CD8-positive, alpha-beta memory T cell (primary cell): ENCODE measurements at places on chromosomes 12 and 14. TPM values are rescaled to one million over a fixed set of nuclear protein-coding genes. Genes with fewer than 3 reads are reported as not detected.

DNA sequence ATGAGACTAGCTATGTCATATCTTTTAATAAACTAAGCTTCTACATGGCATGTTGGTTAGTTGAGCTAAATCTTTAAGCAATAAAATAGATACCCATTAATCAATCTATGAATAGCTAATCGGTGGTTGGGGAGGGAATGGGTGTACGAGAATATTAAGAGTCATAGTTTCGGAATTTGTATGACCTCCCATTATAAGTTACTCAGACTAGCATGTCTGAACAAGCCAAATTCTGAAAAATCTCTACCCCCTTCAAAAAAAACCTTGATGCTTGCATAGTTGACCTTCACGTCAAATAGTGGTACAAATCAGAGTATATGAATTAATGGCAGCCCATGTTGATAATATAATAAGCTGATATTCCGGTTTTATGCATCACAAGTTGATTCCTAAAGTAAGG is 60.0 kb downstream of the PLEKHG7 start:
- no peak for DNase-seq

- no peak for DNase-seq
These were observed 345.8 kb downstream of the CCDC91 start for GRCh38 chr12:28536088-28536487.

GRCh38 chr12:116597886-116598285 is 38.7 kb downstream of the MAP1LC3B2 start:
- DNase-seq, result no peak

GRCh38 chr12:44616402-44616801 is 259.7 kb downstream of the NELL2 start:
- DNase-seq, result no peak

DNA sequence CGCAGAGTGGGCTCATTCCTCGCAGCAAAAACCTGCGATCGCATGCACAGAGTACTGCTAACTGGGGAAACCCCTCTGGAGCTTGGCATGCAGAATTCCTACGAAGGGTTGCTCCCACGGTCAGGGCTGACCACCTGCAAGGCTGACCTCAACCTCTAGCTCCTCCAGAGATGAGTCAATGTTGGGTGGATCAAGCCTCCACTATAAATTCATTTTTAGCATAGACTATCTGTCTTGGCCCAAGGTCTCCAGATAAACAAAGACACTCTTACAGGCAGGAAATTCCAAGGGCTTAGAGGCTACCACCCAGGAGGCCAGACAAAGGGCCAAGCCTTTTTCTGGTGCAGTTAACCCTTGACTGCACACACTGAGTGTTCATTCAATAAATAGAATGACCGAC is 296.5 kb downstream of the TMEM132D start:
- DNase-seq, result no peak

DNA sequence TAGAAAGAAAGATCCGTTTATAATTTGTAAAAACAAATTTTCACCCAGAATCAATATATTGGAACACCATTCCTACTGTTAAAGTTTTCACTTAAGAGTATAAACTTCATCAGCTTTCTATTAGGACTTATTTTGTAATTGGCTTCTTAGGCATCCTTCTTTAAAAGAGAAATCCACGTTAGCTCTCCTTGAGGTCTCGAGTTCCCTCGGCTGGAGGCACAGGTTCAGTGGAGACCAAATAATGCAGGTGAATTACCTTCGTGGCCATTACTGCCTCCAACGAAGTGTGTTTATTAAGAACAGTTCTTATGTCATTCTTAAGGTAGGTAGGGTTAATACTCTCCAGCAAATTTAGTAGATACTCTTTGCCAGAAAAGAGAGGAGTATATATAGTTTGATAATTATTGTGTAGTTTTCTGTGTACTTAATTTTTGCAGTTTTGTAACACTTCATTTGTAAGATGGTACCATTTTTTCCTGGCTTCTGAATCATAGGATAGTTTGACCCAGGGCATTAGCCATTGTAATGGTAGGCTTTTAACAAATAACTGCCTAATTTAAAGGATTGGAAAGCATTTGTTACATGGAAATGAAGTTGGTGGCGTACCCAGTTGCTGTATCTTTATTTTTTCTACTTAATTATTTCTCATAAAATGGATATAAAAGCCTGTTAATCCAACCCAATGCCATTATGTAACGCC is 2.2 kb downstream of the CALM1 start:
- DNase-seq, result no peak

- no peak for DNase-seq
These were observed 155.4 kb downstream of the C12orf75 start for GRCh38 chr12:105485921-105486320.

DNA sequence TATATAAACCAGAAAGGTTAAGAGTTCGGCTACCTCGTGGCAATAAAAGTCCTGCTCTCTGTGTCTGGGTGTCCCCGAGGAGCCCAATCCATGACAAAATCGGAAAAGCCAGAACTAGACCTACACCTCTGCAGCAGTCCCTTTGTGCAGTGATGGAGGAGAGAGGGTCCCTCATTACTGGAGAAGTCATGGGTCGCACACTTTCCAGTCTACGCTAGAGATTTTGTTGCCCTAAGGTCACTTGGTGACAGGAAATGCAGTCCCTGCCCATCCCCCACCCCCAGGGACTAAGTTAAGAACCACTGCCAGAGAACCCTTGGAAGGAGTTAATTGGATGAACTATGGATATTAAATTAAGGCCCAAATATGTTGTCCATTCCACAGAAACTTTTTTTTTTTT is 104.4 kb upstream of the ATF7IP start:
- no peak for DNase-seq

DNA sequence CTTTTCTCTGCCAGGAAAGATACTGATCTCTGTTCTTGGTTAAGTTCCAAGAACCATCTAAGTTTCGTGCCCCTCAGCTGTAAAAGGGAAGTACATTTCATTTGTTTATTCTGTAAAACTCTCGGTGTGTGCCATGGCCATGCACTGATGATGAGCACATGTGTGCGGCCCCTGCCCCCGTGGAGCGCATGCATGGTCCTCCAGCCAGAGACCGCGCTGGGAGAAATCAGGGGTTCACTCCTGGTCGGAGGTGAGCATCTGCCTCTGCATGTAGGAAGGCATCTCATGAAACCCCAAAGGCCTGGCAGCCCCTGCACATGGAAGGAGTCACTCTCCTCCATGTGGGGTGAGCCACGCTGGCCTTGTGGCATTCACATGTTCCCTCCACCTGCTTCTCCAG is 102.5 kb upstream of the RTL1 start:
- no peak for DNase-seq

- DNase-seq, result no peak
These were observed 282.8 kb downstream of the EGLN3 start for GRCh38 chr14:33668066-33668465.

GRCh38 chr12:89208661-89209096 is 143.6 kb downstream of the DUSP6 start:
- no peak for DNase-seq

DNA sequence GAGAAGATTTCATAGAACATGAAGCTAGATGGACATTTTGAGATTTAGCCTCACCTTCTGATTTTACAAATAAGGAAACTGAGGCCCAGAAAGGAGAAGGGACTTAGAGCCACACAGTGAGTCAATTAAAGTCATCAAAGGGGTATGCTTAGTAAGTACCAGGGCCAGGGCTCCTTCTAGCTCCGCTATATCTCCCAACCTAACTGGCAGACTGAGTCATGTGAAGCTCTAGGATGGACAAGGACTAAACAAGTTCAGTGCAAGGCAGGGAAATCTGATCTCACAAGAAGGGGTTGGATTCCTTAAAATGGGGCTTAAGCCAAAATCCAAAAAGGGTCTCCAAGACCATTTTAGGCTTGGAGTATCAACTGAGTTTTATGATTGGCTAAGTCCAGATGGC is 215.8 kb downstream of the PHLDA1 start:
- DNase-seq, result no peak

DNA sequence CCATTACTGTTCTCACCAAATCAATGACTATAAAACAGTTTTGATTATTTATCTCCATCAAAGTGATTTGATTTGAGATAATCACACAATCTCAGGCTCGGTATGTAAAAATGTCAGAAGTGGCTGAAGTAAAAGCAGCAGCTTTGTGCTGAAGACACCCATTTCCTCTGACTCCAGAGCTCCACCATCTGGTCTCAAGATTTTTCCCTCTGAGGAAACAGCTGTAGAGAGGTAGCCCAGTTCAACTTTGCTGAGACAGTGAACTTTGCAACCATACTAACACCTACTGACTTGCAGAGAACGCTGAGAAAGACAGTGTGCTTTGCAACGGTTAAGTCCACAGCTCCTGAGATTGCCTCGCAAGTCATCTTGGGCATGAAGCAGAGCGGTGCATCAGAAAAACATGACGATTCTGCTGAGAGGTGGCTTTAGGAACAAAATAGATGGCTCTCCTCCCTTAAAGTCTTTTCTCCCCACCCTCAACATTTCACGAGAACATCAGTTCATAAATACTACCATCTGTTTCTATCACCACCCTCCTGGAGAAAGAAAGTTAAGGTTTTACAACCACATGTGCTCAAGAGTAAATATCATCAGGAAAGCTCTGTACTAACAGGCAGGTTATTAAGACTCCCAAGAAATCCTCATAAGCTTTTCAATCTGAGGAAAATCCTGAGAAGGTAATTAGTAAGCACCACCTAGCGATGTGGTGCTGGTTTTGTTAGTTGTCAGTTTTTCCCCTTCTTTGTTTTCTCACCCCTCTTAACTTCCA is 34.8 kb downstream of the HIGD1C start:
- no peak for DNase-seq

GRCh38 chr12:59149995-59150642 is 229.8 kb upstream of the LRIG3 start:
- DNase-seq, result no peak

DNA sequence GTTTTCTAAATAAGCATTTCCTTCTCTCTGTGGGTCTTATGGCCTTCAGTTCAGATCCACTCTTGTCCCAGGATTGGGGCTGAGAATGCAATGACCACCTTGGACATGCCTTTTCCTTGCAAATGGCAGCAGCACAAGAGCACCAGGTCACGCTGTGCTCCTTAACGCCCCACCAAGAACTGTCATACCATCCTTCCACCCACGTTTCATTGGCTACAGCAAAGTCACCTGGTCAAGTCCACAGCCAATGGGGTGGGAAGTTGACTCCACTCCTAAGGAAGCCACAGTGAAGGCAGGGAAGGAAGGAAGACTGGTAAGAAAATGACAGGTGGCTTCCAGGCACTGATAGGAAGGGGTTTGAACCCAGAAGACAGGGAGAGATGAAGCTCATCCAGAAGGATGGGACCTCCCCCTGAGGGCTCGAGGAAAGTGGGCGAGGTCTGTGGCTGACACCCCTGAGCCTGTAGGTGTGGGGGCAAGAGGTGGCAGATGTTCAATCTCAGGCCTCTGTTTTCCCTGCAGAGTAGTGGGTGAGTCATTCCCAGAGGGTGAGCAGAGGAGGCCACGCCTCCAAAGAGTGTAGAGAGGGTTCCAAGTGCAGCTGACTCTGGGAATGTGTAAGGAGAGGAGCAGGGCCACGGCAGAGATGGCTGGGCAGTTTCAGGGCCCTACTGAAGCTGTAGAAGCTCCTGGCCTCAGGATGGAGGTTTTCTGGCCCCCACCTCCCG is 113.5 kb upstream of the VRK1 start:
- no peak for DNase-seq

GRCh38 chr14:61510736-61511557 is 184.4 kb upstream of the HIF1A start:
- DNase-seq, result no peak

DNA sequence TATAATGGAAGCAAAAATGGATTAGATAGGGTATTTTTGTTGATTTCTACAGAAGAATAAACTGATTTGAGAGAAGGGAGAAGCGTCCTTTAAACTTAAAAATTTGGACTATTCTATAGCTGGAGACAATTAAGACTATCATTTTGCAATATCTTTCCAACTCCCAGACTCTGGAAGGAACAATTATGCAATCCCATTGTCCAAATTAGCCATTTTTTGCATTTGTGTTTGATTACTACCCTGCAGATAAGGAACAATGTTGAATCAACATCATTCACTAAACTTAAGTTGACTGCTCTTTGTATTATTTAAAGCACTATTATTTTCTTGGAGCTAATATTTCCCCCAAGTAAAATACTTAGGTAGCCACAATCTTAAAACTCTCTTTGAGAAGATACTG is 34.8 kb upstream of the SELPLG start:
- no peak for DNase-seq

GRCh38 chr12:90020014-90020413 is 311.4 kb upstream of the ATP2B1 start:
- no peak for DNase-seq

GRCh38 chr14:27927519-27927918 is 839.1 kb upstream of the FOXG1 start:
- no peak for DNase-seq

The C12orf54 gene
- not detected for total RNA-seq

The PPP4R4 gene
- total RNA-seq, result 1.2 TPM

The BCDIN3D gene
- 7.6 TPM for total RNA-seq

The LMNTD1 gene
- not detected for total RNA-seq

The PROX2 gene
- total RNA-seq, result 0.33 TPM

The OTX2 gene
- total RNA-seq, result not detected

The NFE2 gene
- total RNA-seq, result not detected

The C14orf132 gene
- total RNA-seq, result 0.58 TPM

The NRXN3 gene
- total RNA-seq, result not detected

The TMEM179 gene
- not detected for total RNA-seq

The SYT1 gene
- total RNA-seq, result not detected

The RERGL gene
- total RNA-seq, result not detected

The RD3L gene
- total RNA-seq, result not detected

The CLEC2B gene
- total RNA-seq, result 16.5 TPM

The GPR65 gene
- 15.2 TPM for total RNA-seq

The GUCY2C gene
- total RNA-seq, result not detected
